ENCODE measurements at places on chromosomes 13 and 19.

DNA sequence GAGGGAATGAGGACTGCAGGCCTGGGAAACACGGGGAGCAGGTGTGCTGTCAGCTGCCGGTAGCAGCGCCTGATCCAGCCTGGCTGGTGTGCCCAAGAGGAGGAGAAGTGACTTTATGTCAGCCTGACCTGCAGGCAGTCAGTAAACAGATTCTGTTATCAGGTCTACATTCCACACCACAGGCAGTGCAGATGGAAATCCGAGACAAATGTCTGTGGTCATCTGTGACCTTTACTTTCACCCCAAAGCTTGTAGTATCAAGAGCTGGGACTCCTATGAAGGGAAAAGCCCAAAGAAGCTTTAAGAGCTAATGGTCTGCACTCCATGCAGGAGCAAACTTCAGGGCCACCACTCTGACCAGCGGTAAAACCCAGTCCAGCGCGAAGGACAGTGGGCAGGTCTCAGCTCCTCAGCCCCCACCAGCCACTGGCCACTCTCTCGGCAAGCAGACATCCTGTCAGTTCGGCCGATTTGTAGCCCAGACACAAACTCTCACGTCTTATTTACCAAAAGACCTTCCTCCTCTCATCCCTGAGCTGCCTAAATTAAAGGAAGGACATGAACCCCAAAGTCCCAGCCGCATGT lies 7.7 kb downstream of the EPS15L1 start:
- DNase-seq, result no peak

- no peak for DNase-seq
These were observed 4.2 kb downstream of the VMAC start for GRCh38 chr19:5908773-5909442.

DNA sequence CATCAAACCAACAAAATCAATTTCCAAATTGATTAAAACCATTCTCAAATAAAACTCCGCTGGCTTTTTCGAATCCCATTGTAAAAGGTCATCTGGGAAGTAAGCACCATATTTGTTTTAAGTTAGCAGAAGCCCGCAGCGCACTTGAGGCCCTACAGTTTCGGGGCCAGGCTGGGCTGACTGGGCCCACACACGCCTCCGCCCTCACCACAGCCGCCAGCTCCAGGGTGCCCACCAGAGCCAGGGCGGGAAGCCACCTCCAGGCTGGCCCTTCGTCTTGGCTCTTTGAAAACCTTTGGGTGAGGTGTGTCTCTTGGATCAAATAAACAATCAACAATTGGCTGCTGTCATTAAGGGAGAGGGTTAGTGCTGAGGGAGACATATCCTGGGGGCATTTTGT lies 133.3 kb downstream of the SOX1 start:
- DNase-seq, result no peak

GRCh38 chr13:48004201-48004600 lies 3.1 kb upstream of the SUCLA2 start:
- no peak for DNase-seq

- no peak for DNase-seq
These were observed 50.1 kb downstream of the CEP89 start for GRCh38 chr19:32921624-32922023.

DNA sequence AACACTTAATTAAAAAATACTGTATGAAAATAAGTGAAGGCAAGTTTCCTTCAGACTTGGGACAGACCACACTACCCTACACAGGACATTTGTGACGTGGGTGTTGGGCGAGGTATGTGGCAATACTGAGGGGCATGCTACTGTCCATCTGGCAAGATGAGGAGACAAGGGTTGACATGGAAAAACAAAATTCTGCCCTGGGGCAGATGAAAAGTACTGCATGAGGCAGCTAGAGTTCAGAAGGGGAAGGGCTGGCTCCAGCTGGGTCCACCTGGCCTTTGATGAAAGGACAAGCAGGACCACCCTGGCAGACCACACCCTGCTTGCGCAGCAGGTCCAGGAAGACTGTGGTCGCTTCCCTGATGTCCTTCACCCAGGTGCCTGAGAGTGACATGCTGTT lies 43.2 kb downstream of the LATS2 start:
- DNase-seq, result no peak

DNA sequence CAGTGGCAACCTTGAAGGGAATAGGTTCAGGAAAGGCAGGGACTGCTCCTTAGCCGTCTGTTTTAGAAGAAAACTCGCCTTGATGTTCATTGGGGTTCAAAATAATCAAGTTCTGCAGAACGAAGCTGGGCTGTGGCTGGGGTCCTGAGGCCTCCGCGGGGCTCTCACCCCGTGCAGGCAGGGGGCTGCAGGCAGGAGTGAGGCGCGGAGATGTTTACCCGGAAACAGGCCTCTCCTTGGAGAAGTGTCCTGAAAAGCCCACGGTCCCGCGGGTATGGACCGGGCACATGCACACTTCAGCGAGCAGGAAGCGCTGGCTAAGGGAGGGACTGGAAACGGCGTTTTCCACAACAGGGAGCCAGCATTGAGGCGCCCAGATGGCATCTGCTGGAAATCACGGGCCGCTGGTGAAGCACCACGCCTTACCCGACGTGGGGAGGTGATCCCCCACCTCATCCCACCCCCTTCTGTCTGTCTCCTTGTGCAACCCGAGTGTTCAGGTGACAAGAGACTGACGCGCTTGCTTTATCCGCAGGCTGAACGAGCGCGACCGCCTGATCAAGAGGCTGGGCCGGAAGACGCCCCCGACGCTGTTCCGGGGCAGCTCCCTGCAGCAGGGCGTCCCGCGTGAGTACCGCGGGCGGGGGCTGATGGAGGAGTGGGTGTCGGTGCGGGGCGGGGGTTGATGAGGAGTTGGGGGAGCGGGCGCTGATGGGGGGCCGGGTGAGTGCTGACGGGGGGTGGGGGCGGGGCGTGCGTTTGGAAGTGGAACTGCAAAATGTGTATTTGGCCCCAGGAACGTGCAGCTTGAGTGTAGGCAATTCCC lies 39.6 kb downstream of the SHISA2 start:
- DNase-seq, result peak; percentile 60

DNA sequence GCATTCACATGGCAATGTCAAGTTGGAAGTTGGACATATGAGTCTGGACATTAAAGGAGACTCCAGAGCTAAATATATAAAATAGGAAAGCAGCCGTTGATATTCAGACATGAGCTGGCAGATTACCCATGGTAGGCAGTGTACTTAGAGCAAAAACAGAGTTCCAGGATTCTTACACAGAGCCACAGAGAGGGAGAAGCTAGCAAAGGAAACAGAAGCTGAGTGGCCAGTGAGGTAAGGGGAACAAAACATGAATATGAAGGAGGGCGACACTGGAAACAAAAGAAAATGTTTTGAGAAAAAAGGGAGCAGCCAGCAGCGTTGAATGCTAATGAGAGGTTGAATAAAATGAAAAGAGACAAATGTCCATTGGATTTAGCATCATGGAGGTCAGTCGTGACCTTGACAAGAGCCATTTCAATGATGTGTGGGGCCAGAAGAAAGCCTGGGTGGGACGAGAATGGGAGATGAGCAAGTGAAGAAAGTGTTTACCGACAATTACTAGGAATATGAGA lies 198.4 kb downstream of the POU4F1 start:
- DNase-seq, result no peak

- no peak for DNase-seq
These were observed 342.2 kb downstream of the DACH1 start for GRCh38 chr13:71524613-71525304.

DNA sequence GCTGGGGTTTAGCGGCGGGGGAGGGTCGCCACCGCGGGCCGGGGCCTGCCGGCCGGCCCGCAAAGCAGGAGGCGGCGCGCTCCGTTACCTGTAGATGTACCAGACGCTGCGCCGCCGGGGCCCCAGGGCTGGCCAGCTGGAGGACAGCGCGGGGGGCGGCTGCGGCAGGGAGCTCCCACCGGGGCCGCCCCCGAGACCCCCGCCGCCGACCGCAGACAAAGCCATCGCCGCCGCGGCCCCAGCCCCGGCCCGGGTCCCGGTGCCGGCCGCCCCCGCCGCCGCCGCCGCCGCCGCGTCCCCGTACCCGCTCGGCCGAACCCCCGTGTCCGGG lies 24.8 kb downstream of the SHANK1 start:
- DNase-seq, result no peak

DNA sequence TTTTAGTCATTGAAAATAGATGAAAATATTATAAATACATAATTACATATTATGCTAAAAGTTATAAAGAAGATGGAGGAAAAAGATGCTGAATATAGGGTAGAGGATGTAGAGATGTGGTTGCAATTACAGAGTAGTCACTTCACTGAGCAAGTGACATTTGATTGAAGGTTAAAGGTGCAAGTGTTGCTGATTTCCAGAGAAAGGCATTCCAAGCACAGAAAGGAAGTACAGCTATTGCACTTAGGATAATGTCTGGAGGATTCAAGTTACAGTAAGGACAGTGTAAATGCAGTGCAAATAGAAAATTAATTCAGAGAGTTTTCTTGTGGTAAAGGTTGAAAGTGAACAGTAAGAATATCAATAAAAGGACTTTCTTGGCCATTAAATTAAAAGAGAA lies 1721.8 kb downstream of the PCDH9 start:
- DNase-seq, result no peak

GRCh38 chr19:29187676-29188075 lies 25.3 kb downstream of the UQCRFS1 start:
- DNase-seq, result no peak

DNA sequence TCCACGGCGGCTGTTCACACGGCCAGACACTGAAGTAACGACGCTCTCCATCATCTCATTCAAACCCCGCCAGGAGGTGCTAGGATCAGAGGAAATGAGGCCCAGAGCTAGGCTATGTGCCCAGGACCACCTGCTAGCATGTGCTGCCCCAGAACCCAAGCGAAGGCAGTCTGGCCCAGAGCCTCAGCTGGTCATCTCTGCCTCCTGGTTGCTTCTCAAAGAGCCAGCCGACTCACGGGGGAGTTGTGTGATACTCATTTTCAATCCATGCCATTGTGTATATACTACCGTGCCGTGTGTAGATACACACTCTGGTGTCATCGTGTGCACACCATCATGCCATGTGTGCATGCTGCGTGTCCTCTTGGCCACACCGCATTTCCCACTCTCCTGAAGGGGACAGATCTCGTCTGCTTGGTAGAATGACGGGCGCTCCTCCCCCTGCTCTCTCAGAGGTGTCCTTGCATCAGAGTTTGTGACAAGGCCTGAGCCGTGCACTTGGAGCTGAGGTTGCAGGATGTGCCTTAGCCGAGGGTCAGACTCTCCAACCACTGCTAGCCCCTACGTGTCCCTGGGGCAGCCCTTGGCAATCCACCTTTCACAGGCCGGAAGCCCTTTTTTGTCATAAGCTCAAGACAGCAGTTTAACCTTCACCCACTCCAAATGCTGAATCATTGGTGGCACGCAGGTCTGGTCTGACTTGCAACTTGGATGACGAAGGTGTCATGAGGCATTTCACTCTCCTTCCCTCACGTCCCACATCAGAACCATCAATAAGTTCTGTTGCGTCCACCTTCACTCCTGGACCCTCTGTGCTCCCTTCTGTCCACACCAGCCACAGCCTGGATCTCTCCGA lies 130.4 kb downstream of the CRYL1 start:
- no peak for DNase-seq

DNA sequence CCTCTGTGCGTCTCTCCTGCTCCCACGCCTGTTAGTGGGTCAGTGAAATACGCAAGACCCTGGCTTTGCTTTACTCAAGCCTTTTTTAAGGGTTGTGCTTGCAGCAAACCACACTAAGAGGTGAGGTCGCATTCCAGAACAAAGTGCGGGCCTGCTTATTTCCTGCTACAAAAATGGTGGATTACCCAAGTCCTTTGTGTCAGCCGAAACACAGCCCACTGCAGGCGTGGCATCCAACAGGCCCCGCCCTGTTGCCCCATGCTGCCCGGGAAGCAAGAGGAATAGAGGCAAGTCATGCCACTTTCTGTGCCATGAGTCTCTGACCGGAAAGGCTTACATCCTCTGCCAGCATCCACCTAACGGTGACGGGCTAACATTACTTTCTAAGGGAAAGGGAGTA lies 7.7 kb upstream of the IRS2 start:
- DNase-seq, result no peak

DNA sequence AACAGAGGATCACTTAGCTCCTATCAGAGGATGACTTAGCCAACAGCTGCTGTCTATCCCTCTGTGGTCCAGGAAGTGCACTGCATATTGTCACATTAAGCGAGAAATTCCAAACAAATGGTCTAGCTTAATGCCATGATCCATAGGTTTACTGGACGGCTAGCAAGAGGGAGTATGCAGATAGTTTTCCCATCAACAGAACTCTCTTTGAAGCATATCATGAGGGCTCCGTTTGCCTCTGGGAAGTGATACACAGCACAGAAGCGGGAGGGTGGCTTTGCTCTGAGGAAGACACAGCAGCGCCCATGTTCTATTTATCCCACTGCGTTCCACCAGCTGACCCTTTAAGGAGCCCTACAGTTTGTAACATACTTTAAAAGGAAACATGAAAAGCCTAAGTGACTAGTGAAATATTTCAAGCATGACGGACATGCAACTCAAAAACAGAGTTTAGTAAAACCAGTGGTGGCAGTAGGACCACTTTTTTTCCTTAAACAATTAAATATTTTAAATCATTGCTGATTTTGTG lies 52.7 kb downstream of the COL4A1 start:
- DNase-seq, result no peak

- peak; percentile 49 for DNase-seq
These were observed 26.0 kb upstream of the ZNF331 start for GRCh38 chr19:53511933-53512374.

DNA sequence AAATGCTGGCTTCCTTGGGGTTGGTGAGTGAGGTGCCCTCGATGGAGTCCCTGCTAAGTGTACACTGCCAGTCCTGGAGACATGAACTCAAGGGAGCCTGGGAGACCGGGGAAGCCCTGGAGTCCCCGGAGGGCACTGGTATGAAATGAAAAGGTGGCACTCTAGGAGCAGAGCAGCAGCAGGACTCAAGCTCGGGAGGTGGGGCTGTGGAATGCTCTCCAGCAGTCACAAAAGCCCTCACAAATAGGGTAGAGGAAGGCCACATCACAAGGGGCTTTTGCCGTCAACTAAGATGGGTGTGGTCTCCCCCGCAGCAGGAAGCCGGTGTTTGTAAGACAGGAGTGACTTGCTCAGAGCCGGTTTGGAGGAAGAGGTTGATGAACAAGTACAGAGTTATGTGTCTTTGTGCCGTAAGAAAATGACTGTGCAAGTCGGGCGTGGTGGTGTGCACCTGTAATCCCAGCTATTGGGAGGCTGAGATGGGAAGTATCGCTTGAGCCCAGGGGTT lies 19.3 kb downstream of the CCNE1 start:
- DNase-seq, result peak; percentile 61

- DNase-seq, result no peak
These were observed 96.7 kb downstream of the PCDH9 start for GRCh38 chr13:67133476-67133875.

DNA sequence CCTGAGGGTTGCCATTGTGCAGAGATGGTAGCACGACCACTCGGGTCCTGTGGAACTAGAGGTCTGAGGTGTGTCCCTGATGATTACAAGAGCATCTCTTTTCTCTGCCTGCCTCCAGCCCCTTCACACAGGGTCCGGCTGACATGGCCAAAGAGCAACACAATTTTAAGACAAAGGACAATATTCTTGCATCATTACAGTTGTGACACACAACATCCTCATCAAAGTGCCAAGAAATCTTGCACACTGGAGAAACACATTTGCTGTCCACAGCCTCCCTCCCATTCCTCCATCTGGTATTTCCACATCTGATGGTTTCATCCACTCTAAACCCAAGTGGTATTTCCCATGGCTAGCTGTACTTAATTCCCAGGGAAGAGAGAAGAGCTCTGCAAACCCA lies 12.8 kb downstream of the COL4A1 start:
- no peak for DNase-seq

GRCh38 chr13:74675182-74675581 lies 541.0 kb upstream of the KLF12 start:
- no peak for DNase-seq
